ENCODE measurements at places on chromosomes 16 and 17. TPM values are rescaled to one million over a fixed set of nuclear protein-coding genes. Genes with fewer than 3 reads are reported as not detected.

TMEM204 gene
- total RNA-seq, result 20.2 TPM

DNA sequence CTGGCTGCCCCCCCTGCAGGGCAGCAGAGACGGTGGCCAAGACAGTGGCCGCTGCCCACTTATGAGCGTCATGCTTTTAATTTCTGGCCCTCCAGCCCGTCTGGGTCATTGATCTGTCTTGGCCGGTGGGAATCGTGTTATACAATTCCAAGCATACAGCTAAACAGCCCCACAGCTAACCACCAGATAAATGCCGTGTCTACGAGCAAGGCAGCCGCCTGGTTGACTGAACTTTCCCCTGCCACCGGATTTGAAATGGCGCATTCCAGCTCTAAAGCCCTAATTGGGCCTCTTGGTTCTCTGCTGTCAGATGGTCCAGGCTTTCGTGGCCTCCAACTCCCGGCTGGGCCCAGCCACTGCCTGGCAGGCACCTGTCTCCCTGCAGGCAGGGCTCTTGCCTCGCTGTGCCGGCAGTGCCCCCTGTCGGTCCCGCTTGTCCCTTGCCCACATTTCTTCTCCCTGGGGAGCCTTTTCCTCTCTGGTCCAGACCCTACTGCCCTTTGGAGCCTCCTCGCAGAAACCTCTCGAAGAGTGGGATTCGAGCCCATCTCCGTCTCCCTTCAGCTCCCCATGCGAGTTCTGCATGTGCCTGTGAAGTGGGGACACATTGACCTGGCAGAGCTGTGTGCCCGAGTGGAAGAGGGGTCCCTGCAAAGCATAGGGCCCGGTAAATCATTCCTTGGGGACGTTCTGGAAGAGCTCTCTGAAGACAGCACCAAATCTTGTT lies 1.8 kb upstream of the RBFOX3 start:
- DNase-seq, result peak; percentile 70

DNA sequence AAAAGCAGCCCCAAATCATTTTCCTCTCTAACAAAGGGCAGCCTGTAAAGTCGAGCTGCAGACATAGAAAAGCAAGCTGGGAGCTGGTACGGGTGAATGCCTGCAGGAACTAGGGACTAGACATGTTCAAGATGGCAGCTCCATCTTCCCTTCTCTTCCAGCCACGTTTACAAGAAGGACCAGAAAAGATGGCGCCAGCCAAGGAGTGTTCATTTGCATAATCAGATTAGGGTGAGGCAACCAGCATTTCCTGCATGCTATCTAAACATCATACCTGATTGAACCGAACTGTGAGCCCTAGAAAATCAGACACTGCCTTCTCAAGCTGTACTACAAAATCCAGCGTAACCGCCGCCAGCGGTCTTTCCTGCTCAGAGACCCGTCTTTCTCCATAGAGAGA lies 896.8 kb downstream of the CDH11 start:
- DNase-seq, result no peak

TM4SF5 gene
- 6.7 TPM for total RNA-seq

DNA sequence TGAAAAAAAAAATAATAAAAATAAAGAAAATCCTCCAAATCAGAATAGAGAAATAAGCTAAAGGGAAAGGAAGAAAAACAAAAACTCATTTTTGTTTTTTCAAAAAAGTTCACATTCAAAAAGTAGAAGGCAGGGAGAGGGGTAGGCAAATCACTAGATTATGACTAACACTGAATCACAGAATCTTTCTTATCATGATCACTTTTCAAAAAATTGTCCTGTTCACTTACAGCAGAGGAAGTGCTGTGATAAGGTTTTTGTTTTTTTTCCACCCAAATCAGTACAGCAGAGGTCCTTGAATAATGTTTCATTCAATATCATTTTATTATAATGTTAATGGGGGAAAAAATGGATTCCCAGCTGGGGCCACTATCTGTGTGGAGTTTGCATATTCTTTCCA lies 106.4 kb downstream of the CA4 start:
- DNase-seq, result no peak

- DNase-seq, result no peak
Measured at GRCh38 chr16:89727406-89728120, 6.2 kb downstream of the ZNF276 start.

C17orf78 gene
- not detected for total RNA-seq

GRCh38 chr17:4375039-4375748 lies 8.7 kb upstream of the UBE2G1 start:
- DNase-seq, result no peak

DNA sequence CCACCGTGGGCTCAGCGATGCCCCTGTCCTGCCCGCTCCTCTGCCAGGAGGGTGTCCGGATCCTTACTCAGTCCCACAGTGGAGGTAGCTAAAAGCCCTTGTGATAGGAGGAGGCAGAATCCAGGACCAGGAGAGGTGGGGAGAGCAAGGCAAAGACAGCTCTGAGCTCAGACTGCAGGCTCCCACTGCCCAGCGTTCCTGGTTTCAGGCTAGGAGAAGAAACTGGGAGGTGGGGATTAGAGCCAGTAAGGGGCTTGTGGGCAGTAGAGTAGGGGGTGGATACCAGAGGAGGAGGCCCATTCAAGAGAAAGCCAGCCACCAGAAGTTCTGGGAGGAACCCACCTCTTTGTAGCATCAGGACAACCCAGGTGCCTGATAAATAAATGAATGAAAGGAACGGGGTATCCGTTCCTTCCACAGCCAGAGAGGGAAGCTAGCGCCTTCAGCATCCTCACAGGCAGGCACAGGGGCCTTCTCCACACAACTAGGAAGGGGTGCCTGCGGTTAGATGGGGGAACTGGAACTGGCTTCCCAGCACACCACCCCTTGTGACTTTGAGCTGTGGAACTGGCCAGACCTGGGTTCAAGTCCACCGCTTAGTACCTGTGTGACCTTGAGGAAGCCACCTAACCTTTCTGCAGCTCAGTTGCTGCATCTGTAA lies 2.3 kb downstream of the IL21R start:
- DNase-seq, result no peak

PGS1 gene
- total RNA-seq, result 41.7 TPM

DNA sequence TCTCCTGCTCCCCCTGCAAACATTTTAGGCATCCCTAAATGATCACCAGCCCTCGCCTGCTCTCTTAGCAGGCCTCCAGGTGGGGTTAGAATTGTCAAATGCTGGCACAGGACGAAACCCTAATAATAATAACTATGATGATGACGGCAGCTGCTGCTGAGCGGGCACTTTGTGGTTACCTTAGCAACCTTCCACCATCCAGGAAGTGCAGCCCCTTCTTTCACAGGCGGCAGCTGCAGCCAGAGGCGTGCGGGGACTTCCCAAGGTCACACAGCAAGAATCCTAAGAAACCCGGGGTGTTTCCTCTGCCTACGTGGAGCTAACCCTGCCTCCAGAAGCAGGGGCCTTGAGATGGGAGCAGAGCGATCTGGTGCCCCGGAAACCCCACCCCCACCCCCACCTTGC lies 22.4 kb upstream of the EIF1 start:
- no peak for DNase-seq

- DNase-seq, result no peak
Measured at GRCh38 chr17:83007504-83008185, 71.8 kb upstream of the METRNL start.

- no peak for DNase-seq
Measured at GRCh38 chr17:30952638-30953393, 18.0 kb upstream of the RNF135 start.

SPNS3 gene
- not detected for total RNA-seq

GRCh38 chr17:55702150-55702549 lies 20.5 kb downstream of the TMEM100 start:
- DNase-seq, result no peak

GRCh38 chr16:81321039-81321438 lies 6.3 kb downstream of the GAN start:
- no peak for DNase-seq

CLEC18A gene
- total RNA-seq, result not detected

- peak; percentile 82 for DNase-seq
Measured at GRCh38 chr17:47225436-47225858, 16.3 kb downstream of the MYL4 start.

GRCh38 chr17:71168053-71168741 lies 952.6 kb upstream of the SOX9 start:
- DNase-seq, result peak; percentile 52

DNA sequence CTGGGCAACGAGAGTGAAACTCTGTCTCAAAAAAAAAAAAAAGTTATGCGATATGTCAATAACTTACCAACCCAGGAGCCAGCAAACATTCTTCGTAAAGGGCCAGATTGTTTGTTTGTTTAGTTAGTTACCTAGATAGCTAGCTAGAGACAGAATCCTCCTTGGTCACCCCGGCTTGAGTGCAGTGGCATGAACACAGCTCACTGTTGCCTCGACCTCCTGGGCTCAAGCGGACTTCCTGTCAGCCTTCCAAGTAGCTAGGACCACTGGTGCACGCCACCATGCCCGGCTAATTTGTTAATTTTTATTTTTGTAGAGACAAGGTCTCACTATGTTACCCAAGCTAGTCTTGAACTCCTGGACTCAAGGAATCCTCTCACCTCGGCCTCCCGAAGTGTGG lies 113.0 kb downstream of the LITAF start:
- DNase-seq, result no peak

GRCh38 chr16:58422809-58423208 lies 30.5 kb downstream of the GINS3 start:
- no peak for DNase-seq

FOXJ1 gene
- not detected for total RNA-seq

DNA sequence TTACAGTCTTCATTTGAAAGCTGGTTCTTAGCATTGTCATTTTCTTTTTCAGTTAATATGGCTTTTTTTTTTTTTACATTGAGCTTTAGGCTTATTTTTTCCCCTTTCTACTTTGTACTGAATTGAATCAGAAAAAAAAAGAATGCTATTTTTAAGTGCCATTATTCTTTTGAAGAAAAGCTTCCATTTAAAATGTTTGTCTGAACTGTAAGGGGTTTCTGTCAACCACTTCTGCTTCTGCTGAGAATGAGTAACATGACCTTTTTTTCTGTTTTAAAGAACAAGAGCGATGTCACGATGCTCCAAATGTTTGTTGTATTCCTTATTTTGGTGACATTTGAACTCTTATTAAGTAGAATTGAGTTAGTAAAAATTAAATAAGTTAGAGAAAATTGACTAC lies 50.0 kb downstream of the MRTFB start:
- no peak for DNase-seq

DNA sequence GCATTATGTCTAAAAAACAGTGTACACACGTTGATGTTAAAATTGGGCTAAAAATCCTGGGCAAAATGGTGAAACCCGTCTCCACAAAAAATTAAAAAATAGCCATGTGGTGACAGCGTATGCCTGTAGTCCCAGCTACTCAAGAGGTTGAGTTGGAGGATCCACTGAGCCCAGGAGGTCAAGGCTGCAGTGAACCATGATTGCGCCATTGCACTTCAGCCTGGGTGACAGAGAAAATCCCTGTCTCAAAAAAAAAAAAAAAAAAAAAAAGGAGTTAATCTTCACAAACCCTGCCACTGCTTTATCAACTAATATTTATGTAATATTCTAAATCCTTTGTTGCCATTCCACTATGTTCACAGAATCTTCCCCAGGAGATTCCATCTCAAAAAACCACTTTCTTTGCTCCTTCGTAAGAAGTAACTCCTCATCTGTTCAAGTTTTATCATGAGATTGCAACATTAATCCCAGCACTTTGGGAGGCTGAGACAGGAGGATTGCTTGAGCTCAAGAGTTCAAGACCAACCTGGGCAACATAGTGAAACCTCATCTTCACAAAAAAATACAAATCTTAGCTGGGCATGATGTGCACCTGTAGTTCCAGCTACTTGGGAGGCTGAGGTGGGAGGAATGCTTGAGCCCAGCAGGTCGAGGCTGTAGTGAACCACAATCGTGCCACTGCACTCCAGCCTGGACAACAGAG lies 1.9 kb upstream of the C16orf87 start:
- no peak for DNase-seq

GPR139 gene
- not detected for total RNA-seq

- DNase-seq, result peak; percentile 80
Measured at GRCh38 chr16:78122774-78123315, 23.4 kb downstream of the WWOX start.

DNA sequence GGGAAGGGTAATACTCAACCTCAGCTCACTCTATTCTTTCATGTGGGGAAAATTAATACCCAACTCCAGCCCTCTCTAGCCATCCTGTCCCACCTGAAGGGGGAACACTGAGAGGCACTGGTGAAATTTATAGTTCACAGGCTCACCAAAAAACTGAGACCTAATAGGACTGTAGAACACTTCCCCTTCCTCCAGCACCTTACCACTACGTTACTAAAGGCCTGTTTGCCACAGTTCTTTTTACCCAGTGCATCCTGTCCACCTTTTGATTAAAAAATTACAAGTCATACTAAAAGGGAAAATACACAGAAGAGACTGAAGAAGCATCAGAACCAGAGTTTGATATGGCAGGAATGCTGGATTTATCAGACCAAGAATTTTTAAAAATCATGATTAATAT lies 26.0 kb downstream of the DHRS7B start:
- no peak for DNase-seq

- no peak for DNase-seq
Measured at GRCh38 chr17:3730881-3731429, 7.3 kb downstream of the HASPIN start.

- DNase-seq, result no peak
Measured at GRCh38 chr16:11406177-11406560, 60.9 kb downstream of the RMI2 start.

- DNase-seq, result no peak
Measured at GRCh38 chr17:61570118-61570517, 20.9 kb downstream of the NACA2 start.

GALNS gene
- 51.9 TPM for total RNA-seq

PSMC5 gene
- total RNA-seq, result 19.2 TPM

DNA sequence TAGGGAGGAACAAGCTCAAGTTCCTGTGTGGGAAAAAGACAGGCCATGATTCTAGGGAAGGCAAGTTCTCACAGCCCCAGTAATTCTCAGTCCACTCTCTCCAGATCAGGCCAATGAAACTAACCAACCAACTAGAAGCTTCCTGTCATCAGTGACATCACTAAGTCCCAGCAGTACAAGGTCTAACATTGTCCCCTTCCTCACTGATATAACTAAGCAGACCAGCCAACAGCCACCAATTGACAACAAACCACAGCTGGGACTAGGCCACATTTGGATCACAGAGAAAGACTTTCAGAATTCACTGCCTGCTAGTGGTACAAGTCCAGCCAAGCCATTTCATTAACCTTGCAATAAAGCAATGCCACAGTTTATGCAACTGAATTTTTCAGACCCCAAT lies 94.0 kb downstream of the CACNG1 start:
- DNase-seq, result no peak

DNA sequence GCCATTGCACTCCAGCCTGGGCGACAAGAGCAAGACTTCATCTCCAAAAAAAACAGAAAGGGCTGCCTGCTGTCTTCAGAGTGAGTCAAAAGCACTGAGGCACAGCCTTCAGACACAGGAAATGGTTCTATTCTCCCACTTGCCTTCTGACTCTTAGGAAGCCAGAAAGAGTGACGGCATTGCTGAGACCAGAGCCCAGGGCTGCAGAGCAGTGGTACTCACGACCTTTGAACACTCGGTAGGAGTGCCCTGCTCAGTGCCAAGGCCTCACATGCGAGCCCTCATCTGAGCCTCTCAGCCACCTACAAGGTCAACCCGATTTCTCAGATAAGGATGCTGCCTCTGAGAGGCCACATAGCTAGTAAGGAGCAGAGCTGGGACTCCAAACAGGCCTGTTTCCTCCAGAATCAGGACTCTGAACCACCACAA lies 3.5 kb upstream of the ITGAE start:
- peak; percentile 41 for DNase-seq

PLCG2 gene
- total RNA-seq, result 68.5 TPM
